Endothelial cell (in vitro differentiated cells): ENCODE measurements at places on chromosomes 1 and 21.
A peak's percentile ranks its signal among the peaks of the same experiment; 100 is the strongest.

- no peak overlapping the region for H3K27ac ChIP-seq
- no peak overlapping the region for H3K4me3 ChIP-seq
- H3K36me3 ChIP-seq: peaks cover 17% of the 10 kb centered on the region
- DNase-seq: no peak
- H3K27me3 ChIP-seq: peaks cover 7% of the 10 kb centered on the region
These were observed 37.8 kb downstream of the LRRN2 start for GRCh38 chr1:204647805-204648153.

- peaks cover 6% of the 10 kb centered on the region for H3K36me3 ChIP-seq
- peaks cover 54% of the 10 kb centered on the region for H3K4me1 ChIP-seq
- H3K4me3 ChIP-seq: no peak overlapping the region
- DNase-seq: no peak
These were observed 54.2 kb downstream of the JAK1 start for GRCh38 chr1:64912191-64912590.

GRCh38 chr1:66642992-66643391 lies 109.0 kb downstream of the SGIP1 start:
- peaks cover 2% of the 10 kb centered on the region for H3K27me3 ChIP-seq
- H3K4me3 ChIP-seq: no peak overlapping the region
- H3K27ac ChIP-seq: no peak overlapping the region
- H3K36me3 ChIP-seq: no peaks in the 10 kb centered on the region

DNA sequence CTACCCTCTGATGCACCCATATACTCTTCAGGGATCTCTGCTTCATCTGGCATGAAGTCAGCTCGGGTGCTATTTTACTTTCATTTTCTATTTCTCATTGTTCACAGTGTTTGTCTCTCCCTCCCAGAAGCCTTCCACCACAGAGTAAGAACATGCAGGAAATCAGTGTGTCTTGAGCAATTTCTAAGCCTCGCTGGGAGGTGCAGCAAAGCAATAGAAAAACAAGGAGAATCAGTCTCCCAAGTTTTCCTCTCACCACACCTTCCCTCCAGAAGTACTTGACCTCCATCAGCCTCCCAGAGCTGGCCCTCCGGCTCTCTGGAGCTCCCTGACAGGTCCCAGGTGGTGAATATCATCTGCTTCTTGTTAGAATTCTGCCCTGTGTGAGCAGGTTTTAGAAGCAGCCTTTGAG lies 594.7 kb upstream of the CAMK1G start:
- peaks cover 4% of the 10 kb centered on the region for H3K36me3 ChIP-seq
- peak overlapping the region; percentile 33 for H3K27ac ChIP-seq
- H3K4me3 ChIP-seq: no peak overlapping the region
- no peak for DNase-seq

DNA sequence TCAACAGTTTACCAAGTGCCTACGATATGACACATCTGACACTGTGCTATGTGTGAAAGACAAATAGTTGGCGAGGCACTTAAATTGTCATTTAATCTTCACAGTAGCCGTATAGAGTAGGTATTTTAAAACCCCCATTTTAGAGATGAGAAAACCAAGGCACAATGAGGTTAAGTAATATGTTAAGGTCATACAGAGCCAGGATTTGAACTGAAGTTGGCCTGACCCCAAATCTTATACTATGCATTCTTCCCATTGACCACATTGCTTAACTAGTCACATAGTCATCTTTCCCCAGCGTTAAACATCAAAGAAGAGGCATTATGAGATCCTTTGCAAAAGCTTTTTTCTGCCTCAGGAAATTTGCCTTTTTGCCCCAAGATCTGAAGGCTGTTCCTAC lies 3.9 kb downstream of the INKA2 start:
- peaks cover 25% of the 10 kb centered on the region for H3K4me1 ChIP-seq
- DNase-seq: no peak
- H3K27ac ChIP-seq: no peak overlapping the region
- no peak overlapping the region for H3K4me3 ChIP-seq
- peaks cover 19% of the 10 kb centered on the region for H3K27me3 ChIP-seq

- no peaks in the 10 kb centered on the region for H3K4me1 ChIP-seq
- H3K4me3 ChIP-seq: no peak overlapping the region
- H3K27me3 ChIP-seq: peaks cover 3% of the 10 kb centered on the region
- no peaks in the 10 kb centered on the region for H3K36me3 ChIP-seq
- no peak overlapping the region for H3K27ac ChIP-seq
These were observed 38.9 kb upstream of the HSD3B1 start for GRCh38 chr1:119467857-119468668.

DNA sequence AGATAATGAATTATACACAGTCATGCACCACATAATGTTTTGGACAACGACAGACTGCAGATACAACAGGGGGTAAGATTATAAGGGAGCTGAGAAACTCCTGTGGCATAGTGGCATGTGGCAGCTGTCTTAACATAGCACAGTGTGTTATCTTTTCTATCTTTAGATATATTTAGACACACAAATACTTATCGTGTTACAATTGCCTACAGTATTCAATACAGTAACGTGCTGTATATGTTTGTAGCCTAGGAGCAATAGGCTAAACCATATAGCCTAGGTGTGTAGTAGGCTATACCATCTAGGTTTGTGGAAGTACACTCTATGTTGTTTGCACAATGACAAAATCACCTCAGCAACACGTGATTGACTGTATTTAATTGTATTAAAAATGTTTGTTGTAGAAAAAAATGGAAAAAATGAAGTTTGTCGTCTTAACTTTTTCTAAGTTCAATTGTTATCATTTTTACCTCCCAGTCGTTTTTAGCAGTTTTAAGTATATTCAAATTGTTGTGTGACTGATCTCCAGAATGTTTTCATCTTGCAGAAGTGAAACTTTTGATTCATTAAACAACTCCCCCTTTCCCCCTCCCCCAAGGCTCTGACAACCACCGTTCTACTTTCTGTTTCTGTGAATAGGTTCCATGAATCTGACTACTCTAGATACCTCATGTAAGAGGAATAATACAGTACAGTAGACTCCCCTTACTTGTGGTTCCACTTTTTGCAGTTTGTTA lies 351.0 kb upstream of the B3GALT2 start:
- H3K4me1 ChIP-seq: no peaks in the 10 kb centered on the region
- no peak overlapping the region for H3K27ac ChIP-seq
- no peaks in the 10 kb centered on the region for H3K36me3 ChIP-seq
- no peaks in the 10 kb centered on the region for H3K27me3 ChIP-seq

GRCh38 chr21:34825101-34825500 lies 156.3 kb downstream of the CLIC6 start:
- DNase-seq: no peak
- no peaks in the 10 kb centered on the region for H3K4me1 ChIP-seq
- H3K27me3 ChIP-seq: no peaks in the 10 kb centered on the region

GRCh38 chr1:239126884-239127283 lies 259.5 kb upstream of the CHRM3 start:
- H3K4me3 ChIP-seq: no peak overlapping the region
- H3K4me1 ChIP-seq: peaks cover 8% of the 10 kb centered on the region
- H3K36me3 ChIP-seq: no peaks in the 10 kb centered on the region
- DNase-seq: no peak

DNA sequence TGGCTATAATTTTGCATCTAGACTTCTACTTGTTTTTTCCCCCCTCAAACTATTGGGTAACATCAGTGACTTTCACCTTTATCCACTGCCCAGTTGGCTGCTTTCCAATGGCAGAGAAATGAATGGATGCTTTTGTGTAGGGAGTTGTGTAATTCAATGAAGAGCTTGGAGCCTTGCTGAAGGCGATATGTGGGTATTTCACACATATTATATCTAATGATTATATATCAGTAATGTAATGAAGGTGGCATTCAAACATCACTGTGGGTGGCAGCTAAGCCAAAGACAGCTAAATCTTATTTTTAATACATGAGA lies 81.2 kb downstream of the TGFB2 start:
- H3K27ac ChIP-seq: no peak overlapping the region
- peaks cover 2% of the 10 kb centered on the region for H3K4me1 ChIP-seq
- no peaks in the 10 kb centered on the region for H3K36me3 ChIP-seq
- H3K4me3 ChIP-seq: no peak overlapping the region
- DNase-seq: no peak
- H3K27me3 ChIP-seq: peaks cover 2% of the 10 kb centered on the region

- DNase-seq: no peak
- H3K27ac ChIP-seq: no peak overlapping the region
- peaks cover 5% of the 10 kb centered on the region for H3K4me1 ChIP-seq
These were observed 247.2 kb upstream of the CSF3R start for GRCh38 chr1:36729716-36730510.

DNA sequence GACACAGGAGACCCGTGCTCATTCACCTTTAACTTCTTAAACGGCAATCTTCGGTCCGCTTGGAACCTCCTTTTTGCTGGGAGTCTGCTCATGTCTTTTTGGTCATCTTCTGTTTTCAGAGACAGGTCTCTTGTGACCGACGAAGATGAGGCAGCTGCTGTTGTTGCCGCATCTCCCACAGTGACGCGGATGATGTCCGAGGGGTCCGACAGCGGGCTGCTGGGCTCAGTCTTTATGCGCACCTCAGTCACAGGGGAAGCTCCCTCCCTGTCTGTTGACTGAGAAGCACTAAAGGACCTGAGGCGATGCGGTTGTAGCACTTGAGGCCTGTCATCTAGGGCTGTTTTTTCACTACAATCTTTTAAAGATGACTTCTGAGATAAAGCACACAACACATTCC lies 17.6 kb downstream of the ZBTB21 start:
- peaks cover 2% of the 10 kb centered on the region for H3K27me3 ChIP-seq
- H3K4me1 ChIP-seq: no peaks in the 10 kb centered on the region
- H3K4me3 ChIP-seq: no peak overlapping the region
- no peak for DNase-seq
- H3K36me3 ChIP-seq: peaks cover 41% of the 10 kb centered on the region
- H3K27ac ChIP-seq: no peak overlapping the region

DNA sequence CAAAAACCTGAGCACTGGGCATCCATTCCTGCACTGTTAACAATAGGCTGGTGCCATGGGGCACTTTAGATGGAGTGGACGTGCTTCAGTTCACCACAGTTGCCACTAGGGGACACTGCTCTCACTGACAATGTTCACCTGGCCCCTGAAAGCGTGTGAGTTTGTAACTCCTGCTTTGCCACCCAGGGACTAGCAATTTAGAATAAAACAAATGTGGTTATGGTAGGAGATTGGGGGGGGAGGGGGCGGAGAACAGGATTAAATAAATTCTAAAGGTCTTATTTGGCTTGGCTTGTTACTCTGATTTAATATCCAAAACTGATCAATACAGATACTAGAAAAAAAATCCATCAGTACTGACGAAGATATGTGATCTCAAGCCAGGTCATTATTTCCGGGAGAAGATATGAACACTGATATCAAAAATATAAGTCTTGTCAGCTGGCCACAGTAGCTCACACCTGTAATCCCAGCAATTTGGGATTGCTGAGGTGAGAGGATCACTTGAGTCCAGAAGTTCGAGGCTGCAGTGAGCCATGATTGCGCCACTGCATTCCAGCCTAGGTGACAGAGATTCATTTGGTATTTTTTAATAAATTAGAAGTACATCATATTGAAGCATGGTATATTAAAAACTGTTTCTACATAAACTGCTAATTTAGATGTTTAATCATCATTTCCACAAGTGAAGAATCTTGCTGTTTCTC lies 23.2 kb downstream of the INTS7 start:
- no peaks in the 10 kb centered on the region for H3K27me3 ChIP-seq
- peak; percentile 60 for DNase-seq
- peaks cover 4% of the 10 kb centered on the region for H3K36me3 ChIP-seq
- no peak overlapping the region for H3K27ac ChIP-seq
- no peak overlapping the region for H3K4me3 ChIP-seq
- peaks cover 11% of the 10 kb centered on the region for H3K4me1 ChIP-seq

DNA sequence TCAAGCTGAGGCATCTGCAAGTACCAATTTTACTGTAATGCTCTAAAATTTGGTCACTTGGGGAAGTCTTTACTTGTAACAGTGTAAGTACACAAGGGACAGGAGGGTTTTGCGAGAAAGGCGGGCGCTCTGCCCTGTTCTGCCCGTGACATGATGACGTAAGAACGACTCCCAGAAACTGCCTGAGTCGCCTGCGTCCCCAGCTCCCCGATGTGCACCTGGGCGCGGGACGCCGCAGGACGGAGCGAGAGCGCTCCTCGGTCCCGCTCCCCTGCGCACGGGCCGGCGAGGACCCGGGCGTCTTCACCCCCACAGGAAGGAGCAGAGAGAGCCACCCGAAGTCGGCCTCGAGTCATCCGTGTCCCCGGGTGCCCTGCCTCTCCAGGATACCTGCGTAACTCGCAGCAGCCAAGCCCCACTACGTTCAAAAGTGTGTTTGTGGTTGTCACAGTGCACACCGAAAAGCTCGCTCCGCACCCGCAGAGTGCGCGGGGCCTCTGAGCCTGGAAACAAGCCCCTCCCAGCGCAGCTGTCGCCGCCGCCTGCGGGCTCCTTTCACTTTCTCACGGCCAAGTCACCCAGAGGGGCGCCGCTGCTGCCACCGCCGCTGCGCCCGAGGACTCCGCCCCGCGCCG lies 3.3 kb upstream of the ZBTB18 start:
- H3K4me3 ChIP-seq: peak overlapping the region; percentile 90
- H3K27me3 ChIP-seq: peaks cover 12% of the 10 kb centered on the region
- H3K4me1 ChIP-seq: peaks cover 34% of the 10 kb centered on the region
- peaks cover 10% of the 10 kb centered on the region for H3K36me3 ChIP-seq
